ENCODE measurements at places on chromosomes 13 and 19.

DNA sequence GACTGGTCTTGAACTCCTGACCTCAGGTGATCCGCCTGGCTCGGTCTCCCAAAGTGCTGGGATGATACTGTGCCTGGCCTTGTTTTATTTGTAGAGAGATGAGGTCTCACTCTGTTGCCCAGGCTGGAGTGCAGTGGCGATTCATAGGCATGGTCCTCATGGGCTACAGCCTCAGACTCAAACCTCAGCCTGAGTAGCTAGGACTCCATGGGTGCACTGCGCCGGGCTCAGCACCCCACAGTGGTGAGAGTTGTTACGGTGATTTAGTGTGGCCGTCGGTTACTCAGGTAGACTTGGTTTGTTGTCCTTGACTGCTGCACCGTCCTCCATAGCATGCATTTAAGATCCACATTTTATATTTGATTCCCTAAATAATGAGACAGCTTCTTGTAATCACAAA, 80.7 kb downstream of the SLC6A16 start:
- no peak for DNase-seq

DNA sequence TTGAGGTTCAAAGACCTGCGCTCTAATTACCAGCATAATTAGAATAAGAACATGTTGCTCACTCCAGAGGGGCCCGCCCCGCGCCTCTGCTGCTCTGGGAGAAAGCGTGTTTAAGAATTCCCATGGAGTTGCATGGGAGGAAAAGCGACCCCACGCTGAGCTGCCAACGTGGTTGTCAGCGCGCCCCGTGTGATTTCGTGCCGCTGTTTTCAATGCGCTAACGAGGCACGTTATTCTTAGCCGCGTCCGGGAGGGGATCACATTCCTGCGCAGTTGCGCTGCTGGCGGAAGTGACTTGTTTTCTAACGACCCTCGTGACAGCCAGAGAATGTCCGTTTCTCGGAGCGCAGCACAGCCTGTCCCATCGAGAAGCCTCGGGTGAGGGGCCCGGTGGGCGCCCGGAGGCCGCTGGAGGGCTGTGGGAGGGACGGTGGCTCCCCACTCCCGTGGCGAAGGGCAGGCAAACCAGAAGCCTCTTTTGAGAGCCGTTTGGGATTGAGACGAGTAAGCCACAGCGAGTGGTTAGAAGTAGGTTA, 173.8 kb upstream of the SOX1 start:
- no peak for DNase-seq

GRCh38 chr13:80870186-80870585, 529.3 kb upstream of the SPRY2 start:
- no peak for DNase-seq

DNA sequence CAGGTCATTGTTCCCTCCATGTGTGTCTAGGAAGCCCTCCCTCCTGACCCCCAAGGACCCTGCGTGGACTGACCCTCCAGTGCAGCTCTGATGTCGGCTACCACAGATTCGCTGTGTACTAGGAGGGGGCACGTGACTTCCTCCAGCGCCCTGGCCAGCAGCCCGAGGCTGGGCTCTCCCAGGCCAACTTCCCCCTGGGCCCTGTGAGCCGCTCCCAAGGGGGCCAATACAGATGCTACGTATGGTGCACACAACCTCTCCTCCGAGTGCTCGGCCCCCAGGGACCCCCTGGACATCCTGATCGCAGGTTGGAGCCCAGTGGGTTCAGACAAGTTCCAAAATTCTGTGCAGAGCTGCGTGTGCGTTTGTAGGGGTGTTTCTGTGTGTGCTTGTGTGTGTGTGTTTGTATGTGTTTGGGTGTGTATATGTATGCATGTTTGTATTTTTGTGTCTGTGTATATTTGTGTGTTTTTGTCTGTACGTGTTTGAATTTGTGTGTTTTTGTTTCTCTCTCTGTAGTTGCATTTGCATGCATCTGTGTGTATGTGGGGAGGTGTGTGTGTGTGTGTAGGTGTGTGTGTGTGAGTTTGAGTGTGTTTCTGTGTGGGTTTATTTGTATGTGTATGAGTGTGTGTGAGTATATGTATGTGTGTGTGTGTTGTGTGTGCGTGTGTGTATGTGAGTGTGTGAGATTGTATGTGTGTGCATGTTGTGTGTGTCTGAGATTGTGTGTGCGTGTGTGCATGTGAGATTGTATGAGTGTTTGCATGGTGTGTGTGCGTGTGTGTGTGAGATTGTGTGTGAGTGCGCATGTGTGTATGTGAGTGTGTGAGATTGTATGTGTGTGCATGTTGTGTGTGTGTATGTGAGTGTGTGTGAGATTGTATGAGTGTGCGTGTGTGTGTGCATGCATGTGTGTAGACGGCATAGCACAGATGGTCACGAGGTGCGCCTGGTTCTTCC, 21.4 kb upstream of the LILRA2 start:
- DNase-seq = no peak

DNA sequence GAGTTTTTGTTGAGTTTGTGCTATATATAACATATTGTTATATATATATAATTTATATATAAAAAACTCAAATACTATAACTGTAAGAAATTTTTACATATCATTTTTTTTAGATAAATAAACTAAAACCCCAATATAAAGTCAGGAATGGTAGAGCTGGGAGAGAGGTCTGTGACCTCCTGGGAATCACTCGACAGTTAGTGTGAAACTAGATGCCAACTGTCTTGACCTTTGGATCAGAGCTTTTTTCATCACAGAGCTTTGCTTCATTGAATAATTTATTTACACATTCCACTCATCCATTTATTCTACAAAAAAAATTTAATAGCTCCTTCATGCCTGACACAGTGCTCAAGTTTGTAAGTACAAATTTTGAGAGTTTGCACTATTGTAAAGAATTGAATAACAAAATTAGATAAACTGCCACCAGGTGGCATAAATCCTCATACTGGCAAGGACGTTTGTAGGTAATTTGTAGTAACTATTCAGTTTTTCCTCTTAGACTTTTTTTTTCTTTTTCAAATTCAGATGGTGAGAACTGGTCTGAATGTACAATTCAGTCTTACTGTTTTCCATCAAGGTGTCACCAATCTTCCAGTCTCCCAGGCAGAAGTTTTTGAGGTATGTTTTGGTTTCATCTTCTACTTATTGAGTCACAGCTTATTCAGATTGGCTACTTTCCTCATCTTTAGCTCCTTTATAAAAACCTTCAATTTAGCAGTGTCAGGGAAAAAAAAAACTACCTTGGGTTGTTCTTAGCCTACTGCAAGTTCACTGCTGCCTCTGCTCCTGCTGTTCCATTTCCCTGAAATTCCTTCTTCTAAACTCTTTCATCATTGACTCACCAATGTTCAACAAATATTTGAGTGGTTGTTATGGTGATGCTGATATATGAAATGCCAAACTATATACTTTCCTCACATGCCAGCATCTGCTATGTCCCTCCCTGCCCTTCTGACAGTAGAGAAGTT, 28.7 kb downstream of the LACC1 start:
- no peak for DNase-seq

GRCh38 chr13:71902676-71903075, 35.7 kb upstream of the DACH1 start:
- no peak for DNase-seq

DNA sequence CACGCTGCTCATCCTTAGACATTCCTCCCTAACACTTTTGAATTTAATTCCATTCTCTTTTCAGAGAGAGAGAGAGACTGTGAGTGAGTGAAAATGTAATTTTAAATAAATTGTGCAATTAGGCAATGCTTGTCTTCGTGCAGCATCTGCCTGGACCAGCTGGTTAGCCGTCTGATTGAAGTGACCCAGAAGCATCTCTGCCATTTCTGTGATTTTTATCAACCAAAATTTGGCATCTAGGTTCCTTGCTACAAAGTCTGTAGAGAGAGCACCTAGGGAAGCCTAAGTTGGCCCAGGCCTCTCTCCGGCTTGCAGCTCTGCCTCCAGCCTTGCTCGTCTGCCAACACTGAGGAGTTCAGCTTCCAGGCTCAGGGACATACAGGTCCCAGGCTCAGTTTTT, 138.6 kb upstream of the GPR12 start:
- DNase-seq = no peak

DNA sequence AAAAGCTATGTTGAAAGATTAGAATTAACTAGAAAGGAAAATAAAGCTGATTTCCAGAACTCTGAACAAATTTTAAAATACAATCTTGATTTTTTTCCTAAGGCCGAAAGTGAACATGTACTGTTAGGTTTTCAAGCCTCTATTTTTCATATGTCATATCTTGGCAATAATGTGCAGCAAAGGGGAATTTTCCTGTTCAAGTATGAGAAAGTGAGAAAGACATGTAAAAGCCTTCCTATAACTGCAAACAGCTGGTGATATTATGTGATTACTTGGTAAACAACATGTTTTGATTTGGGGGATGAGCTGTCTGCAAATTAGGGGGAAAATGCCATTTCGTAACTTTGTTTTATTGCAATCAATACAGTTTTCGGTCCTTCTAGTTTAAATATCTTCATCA, 4.0 kb upstream of the KLF12 start:
- DNase-seq = no peak

GRCh38 chr19:30046522-30046921, 104.5 kb downstream of the URI1 start:
- DNase-seq = no peak

DNA sequence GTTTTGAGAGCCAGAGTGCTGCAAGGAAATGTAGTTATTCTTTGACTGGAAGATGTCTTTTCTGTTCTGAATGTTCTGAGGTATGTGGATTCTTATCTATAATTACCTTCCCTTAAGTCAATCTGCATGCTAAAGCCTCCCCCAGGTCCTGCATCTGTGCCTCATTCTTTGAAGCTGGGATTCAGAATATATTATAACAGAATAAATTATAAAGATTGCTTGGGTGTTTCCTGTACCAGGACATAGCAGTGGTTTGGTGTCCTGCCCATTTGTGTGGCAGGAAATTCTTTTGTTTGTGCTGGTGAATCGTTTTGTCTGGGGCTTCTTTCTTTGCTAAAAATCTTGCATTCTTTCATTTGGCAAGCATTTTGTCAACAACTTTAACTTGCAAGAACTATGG, 60.2 kb downstream of the ITGBL1 start:
- DNase-seq = no peak
